PC-3 (cell line): ENCODE measurements at places on chromosomes 12 and 14.

GRCh38 chr12:75505706-75506312 lies 5.6 kb downstream of the KRR1 start:
- peak; percentile 64 for DNase-seq

DNA sequence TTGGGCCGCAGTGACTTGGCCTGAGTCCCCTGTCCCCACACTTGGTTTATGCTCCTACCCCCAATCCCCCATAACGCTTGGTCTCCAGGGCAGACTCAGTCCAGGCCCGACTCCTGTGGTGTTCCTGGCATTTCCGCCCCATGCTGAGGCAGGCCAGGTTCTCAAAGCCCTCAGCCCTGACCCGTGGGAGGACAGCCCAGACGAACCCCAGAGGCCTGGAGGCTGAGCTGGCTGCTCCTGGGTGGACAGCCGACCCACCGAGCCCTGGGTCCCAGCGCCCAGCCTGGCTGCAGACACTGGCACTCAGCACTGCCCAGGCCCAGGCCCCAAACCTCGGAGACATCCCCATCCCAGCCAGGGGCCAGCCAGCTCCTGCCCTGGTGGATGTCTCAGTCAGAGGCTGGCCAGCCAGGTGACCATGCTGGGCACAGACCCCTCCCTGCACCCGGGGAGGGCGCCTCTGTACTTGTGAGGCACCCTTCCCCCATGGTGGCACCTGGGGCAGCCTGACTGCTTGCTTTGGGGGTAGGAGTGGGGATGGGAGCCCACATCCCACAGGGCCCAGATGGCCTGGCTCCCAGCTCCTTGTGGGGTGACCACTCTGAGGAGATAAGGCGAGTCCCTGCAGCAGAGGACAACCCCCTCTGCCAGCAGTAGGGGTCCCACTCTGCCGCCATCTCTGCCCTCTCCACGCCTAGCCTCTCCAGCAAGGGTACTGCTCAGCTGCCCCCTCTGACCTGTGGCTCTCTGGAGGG lies 1.4 kb downstream of the PLD4 start:
- no peak for DNase-seq

- DNase-seq: peak; percentile 15
Measured at GRCh38 chr12:115756271-115756670, 521.2 kb downstream of the MED13L start.

GRCh38 chr12:128684352-128684751 lies 139.4 kb downstream of the SLC15A4 start:
- DNase-seq: no peak

- DNase-seq: peak; percentile 91
Measured at GRCh38 chr14:73744874-73745529, 30.8 kb upstream of the PNMA1 start.

GRCh38 chr12:54148560-54149429 lies 40.0 kb downstream of the SMUG1 start:
- no peak for DNase-seq

GRCh38 chr14:106417224-106418049 lies 891.1 kb downstream of the TMEM121 start:
- no peak for DNase-seq

DNA sequence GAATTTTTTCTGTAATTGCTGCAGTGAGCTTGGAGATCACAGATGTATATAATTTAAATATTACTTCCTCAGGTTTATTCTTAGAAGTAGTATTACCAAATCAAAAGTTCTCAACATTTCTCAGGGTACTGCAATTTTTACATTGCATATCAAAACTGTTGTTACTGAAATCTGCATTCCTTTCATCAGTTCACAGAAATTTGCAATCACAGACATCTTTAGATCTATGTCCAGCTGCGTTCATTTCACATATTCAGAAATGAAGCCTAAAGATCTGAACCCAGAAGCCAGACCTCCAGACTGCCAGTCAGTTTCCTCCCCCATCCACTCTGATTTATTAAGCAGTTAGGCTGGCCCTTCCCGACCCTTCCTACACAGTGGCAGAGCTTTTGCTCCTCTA lies 18.2 kb upstream of the IFT81 start:
- DNase-seq: no peak

DNA sequence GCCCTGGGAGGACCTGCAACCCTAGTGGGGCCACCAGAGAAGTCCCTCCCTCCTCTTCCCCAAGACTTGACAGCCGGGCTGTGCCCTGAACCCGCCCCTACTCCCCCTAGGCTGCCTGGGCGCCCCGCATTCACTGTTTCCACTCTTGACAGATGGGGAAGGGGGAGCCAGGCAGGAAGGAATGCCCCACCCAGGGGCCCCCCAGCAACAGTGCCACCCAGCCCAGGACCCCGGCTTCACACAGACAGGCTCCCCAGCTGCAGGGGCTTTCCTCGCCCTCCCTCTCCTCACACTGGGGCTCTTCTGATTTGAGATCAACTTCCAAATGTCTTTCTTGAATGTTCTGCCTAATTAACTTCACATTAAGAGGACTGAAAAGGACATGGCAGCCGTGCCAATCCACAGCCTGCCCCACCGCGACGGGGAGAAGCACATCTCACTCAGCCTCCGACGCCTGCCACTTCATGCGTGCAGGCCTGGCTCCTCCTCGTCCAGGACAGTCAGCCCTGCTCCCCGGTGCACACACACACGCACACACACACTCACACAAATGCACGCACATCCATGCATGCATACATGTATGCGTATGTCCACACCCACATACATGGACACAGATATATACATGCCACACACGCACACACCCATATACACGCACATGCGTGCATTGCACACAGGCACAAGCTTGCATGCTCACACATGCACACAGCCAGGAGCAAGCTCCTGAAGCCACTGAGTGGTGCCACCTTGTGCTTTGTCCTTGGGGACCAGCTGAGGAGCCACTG lies 19.6 kb upstream of the C14orf180 start:
- DNase-seq: no peak

GRCh38 chr12:27971606-27972005 lies 927 bp downstream of the PTHLH start:
- peak; percentile 67 for DNase-seq

DNA sequence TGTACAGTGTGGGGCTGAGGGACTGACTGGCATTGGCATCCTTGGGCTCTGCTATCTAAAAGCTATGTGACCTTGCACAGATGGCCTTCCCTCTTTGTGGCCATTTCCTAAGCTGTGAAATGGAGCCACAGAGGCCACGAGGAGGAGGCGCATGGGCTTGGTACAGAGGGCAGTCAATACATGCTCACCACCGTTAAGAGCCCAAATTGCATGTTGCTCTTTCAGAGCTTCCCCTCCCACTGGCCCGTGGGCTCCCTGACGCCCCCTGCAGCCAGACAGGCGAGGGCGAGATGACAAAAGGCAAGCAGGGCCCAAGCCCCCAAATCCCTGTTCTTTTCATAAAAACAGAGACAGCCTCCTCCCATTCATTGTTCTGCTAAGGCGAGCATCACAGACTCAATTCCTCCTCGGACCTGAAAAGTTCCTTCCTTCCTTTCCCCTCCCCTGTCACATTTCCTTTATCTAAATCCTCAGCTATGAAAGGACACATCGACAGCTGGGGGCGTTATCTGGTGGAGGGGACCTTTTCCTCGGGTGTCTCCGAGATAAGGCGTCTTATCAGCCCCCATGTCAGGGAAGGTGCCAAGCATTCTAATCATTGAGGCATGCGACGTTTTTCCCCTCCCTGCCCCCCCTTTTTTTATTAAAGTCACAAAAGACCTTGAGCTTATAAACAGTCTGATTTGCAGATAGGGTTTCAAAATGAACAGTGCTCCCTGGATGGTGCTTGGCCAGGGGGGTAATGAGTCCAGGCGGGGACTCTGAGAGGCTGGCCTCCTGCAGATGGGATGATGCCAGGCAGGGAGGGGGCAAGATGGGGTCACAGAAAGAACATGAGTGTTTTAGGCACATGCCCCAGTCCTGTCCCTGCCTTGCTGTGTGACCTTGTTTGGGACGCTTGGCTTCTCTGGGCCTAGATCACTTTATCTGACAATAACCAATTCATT lies 26.4 kb downstream of the FAM222A start:
- no peak for DNase-seq

GRCh38 chr14:48584031-48584430 lies 908.6 kb upstream of the MDGA2 start:
- peak; percentile 42 for DNase-seq

- no peak for DNase-seq
Measured at GRCh38 chr14:106691601-106692291, 1165.4 kb downstream of the TMEM121 start.

GRCh38 chr12:27213830-27214787 lies 30.0 kb upstream of the STK38L start:
- DNase-seq: no peak
